NCI-H1930 (cell line): ENCODE measurements at places on chromosomes 5 and 9.

- no peak for DNase-seq
These were observed 455.9 kb downstream of the CDH9 start for GRCh38 chr5:26582350-26583045.

DNA sequence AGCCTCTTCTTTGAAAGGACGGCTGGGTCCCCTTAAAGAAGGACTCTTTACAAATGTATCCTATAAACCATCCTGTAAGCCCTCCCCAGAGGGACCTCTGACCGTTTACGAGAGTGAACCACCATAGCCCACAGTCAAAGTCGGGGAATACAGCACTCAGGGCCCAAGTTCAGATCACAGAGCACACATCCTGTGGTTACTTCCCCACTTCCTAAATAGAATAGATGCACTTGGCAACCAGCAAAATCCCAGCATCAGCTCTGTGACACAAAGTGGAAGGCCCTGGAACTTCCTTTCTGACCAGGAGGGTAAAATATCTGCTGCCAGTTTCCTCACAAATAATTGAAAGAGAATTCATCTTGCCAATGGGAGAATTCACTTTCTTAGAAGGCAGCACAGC lies 6.9 kb upstream of the IGFBPL1 start:
- DNase-seq = no peak

- no peak for DNase-seq
These were observed 179.5 kb downstream of the ARHGEF28 start for GRCh38 chr5:73805449-73805848.

DNA sequence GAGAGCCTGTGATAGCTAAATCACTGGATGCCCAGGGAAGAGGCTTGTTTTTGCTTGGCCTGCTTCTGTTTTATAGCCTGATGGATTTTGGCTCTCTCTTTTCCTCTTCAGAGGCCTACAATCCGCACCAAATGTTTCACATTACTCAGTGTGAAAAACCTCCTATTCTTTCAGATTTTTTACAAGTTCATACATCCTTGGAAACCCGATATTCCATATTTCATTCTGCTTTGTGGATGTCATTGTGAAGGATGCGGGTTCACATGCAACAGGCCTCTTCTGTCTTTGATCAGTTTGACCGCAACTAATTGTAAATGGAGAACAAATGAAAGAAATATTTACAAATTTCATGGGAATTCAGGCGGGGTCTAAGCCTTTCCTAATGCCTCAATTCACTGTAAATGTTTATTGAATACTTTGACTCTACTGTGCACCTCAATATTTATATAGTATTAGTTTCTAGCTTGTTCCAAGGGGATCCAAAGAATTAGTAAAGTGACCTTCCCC lies 269.9 kb downstream of the DMRT2 start:
- DNase-seq = no peak

- DNase-seq = no peak
These were observed 11.5 kb upstream of the JMY start for GRCh38 chr5:79224286-79224984.

DNA sequence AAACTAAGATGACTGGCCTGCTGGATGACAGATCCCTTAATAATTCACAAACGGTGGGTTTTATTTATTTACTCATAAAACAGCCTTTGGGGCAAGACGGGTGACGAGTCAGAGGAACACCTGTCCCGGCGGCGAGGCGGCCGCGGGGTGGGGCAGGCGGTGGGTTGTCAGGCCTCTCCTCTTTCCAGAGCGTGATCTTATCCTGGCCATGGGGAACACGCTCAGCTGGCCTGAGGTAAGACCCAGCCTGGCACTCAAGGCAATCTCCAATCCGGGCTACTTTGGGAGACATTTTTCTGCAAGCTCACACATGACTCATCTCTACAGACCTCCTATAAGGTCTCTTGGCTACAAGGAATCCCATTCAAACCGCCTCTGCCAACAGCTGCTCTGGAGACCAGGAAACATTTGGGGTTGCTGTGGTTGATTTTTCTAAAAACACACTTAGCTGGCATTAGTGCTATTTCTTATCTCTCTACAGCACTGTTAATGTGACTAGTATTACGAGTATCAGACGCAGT lies 6.3 kb downstream of the RAPGEF1 start:
- no peak for DNase-seq

DNA sequence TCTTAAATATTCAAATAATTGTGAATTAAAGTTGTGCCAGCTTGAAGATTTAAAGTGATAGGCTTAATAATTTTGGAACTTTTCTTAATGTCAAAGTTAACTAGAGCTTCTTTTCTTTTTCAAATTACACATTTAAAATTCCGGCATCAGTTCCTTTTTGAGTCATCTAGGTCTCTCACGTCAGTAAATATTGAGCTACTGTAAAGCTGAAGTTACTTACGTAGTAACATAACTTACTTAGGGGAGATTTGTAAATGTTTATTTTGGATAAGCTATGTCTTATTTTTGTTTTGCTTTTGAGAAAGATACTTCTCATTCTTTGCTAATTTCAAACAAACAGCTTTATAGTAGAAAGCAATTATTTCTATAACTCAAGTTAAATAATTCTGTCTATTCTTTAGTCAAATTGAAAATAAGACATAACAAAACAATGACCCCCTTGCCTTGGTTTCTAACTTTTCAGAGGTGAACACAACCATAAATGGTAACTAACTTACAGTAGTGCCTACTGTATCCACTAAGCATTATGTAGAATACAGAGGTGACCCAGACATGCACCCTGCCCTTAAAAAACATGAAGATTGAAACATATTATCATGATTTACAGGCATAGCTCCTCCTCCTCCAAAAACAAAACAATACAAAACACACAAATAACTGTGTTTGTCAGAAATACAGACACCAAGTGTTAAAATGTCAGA lies 29.8 kb downstream of the CD274 start:
- no peak for DNase-seq

DNA sequence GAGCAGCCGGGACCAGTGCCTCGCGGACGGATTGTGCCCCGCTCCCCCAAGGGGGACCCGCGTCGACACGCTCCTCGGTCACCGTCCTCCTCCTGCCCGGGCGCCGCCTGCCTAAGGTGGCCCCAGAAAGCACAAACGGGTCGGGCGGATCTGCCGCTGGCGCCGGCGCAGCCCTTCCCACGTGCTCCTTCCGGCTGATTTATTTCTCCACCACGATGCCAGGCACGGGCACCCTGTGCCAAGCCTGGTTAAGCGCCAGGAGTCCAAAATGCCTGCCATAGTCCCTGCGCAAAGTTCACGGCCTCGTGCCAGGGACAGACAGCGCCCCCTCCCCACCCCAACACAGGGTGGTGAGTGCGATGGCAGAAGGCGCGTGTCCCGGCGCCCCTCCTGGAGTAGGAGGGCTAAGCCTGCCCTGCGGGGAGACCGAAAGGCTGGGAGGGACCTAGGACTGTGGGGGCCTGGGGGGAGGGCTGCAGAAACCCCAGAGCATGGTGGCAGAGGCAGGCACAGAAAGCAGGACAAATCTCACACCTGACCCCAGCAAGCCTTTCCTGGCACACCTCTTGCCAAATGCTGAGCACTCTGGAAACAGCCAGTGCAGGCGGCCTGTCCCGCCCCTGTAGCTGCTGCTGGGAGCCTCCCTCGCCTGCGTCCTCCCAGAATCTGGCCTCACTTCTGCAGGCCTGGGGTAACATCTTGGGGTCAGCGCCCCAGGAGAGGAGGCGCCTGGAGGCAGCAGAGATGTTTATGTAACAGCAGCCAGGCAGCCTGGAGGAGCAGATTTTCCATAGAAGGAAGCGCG lies 1.1 kb upstream of the NOTCH1 start:
- DNase-seq = no peak

- no peak for DNase-seq
These were observed 243.0 kb downstream of the PIK3R1 start for GRCh38 chr5:68458416-68459021.

- no peak for DNase-seq
These were observed 16.9 kb upstream of the FBP1 start for GRCh38 chr9:94656200-94656599.

DNA sequence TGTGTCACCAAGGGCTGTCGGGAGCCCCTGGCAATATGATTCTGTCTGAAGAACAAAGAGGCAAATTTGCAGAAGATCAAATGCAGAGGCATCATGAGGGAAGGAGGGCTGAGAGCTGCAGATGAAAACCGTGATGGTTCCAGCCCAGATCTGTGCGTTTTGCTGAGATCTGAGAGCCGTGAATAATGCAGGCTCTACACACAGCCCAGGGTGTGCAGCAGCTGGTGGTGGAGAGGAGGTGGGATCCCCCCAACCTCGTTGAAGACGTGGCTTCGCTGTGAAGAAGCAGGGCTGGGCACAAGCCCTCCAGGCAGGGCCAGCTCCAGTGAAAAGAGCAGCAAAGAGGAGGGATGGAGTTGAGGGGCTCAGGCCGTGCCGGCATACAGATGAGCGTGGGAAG lies 75.5 kb downstream of the TSPAN17 start:
- DNase-seq = no peak

DNA sequence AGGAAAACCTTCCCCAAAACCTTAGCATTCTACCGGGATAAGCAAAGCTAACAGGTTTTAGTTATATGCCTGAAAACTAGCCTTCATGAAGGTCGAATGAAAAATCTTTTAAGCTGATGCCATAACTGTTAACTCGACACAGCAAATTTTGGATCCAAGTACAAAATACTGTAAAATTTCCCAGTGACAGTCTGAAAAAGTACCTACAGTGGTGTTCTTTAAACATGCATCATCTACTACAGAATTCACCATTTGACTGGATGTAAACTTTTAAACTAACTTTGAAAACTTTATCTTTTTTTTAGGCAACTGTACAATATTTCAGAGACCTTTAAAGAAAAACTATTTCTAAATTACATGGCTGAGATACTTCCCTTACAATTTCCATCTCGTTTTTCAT lies 791 bp downstream of the RAPGEF6 start:
- no peak for DNase-seq

GRCh38 chr5:34529581-34530331 lies 126.4 kb upstream of the RAI14 start:
- DNase-seq = no peak
